Smooth muscle cell of the brain vasculature (primary cell): ENCODE measurements at places on chromosomes 1 and 21.

- no peak for DNase-seq
Measured at GRCh38 chr1:52907068-52907811, 14.3 kb downstream of the ECHDC2 start.

GRCh38 chr1:232260045-232260444 lies 369.9 kb downstream of the SIPA1L2 start:
- no peak for DNase-seq

GRCh38 chr1:21865943-21866706 lies 54.1 kb downstream of the LDLRAD2 start:
- DNase-seq, result no peak

DNA sequence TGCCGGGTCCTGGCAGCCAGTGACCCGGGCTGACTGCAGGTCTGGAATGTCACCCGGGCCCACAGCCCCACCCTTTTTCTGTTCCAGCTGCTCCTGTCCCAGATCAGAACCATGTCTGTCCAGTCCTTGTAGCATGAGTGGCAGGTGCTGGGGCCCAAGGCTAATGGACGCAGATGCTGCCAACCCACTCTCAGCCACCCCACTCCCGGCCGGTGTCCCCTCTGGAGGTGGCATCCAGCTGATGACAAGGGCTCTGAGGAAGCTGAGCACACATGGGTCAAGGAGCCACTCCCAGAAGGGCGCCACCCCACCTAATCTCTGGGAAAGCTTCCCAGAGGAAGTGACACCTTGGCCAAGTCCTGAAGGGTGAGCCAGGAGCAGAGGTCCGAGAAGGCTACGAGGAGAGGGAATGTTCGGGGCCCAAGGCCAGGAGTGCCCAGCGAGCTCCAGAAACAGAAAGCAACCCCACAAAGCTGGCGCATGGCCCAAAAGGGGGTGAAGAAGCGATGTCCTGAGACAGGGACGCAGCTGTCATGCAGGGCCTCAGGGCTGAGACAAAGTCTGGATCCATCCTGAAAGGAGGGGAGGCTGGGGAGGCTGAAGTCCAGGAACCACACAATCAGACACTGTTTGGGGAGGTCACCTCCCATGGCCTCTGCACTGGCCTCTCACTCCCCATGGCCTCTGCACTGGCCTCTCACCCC lies 39.5 kb downstream of the ACOT7 start:
- DNase-seq, result no peak

DNA sequence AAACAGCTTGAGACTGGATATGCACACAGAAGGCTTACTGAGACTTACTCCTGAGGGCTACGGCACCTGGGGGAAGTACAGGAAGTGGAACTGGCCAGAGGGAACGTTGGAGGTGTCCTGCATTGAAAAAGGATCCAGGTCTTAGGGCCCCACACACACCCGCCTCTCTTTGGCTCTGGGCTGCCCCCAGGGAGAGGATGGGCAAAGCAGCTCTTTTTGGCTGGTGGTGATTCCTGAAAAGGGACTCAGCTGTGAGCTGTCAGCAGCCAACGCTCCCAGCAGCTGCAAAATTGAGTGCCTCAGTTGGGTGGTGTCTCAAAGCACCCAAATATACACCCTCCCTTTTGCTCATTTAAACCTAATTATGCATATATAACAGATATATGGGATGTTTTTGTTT lies 213.2 kb downstream of the TNR start:
- no peak for DNase-seq

DNA sequence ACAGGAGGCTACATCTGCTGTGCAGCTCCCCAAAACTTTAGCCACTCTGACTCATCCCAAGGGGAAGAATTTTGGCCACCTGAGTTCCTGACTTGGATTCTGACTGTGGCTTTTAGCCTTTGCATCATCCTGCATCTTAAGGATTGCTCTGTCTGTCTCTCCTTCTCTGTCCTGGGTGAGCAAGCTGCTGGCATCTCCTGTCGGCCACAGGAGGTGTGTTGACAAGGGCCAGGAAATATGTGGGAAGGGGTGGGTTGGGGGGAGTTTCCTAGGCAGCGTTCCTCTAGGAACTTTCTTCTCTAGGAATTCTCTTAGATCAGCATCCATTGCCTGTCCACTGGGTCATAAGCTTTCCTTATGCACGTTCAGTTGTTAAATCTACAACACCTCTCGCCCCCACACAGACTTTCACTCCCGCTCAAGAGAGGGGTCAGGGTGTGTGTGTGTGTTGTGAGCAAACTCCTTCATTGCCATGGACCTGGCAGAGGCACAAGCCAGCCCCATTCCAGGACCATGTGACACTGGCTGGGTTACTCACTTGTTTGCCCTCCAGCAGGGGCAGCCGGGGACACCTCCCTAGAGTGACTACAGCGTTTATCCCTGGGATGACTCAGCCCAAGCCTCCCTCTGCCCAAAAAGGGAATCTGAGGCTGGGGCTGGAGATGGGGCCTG lies 145.0 kb upstream of the DUSP10 start:
- peak; percentile 28 for DNase-seq

DNA sequence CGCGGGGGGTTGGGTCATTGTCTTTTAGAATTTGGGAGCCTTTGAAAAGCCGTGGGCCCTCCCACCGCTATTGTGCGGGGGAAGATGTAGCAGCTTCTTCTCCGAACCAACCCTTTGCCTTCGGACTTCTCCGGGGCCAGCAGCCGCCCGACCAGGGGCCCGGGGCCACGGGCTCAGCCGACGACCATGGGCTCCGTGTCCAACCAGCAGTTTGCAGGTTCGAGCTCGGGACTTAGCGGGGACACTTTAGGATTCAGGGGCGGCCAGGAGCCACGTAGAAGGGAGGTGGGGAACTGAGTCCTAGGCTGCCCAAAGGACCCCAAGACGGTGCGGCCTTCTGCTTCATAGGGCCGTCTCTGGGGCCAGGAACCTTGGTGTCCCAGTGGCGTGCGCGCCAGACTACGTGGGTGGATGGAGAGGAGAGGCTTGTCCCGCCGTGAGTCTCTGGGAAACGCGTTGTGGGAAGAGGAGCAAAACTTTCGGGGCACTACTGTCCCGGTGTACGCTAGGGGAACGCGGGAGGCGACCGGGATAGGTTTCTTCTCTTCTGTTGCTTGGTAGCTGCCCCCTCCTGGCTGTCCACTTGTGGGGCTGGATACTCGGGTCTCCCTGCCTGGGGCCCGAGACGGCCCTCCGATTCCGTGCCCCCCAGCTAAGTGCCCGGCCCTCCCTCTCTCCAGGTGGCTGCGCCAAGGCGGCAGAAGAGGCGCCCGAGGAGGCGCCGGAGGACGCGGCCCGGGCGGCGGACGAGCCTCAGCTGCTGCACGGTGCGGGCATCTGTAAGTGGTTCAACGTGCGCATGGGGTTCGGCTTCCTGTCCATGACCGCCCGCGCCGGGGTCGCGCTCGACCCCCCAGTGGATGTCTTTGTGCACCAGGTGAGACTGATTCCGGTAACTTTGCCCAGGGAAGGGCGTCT lies at the start of gene LIN28A:
Gene LIN28A, plus strand, starts transcription at position 112 of the 918 bp plus-strand sequence. Its CDS starts 75 bp downstream, at position 187.
- no peak for DNase-seq

DNA sequence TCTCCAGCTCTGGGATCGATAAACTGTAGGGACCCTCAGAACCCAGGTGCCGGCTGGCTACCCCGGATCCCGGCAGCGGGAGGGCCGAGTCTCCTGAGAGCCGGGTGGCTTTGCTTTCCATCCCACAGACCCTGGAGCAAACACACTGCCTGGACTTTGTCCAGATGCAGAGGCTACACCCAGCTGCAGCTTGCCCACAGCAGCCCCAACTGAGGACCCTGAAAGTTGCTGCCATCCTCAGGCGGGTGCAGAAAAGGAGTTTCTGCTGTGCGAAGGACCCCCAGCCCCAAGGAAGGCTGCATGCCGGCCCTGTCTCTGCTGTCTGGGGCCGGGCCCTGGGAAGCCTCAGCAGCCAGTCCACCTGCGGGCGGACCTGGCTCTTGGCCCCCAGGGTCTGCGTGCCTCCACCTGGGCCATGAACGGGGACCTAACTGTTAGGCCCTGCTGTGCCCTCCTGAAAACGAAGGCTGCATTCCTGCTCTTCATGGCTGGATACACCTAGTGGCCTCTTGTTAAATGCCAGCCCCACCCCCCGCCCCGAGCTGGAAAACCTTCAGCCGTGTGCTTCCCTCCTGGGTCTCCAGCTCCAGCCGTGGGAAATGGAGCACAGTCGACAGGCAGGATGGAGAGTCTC lies 97.5 kb upstream of the ARHGEF16 start:
- DNase-seq, result no peak

- DNase-seq, result no peak
Measured at GRCh38 chr1:47257224-47257623, 25.2 kb upstream of the TAL1 start.

GRCh38 chr1:164781972-164782371 lies 223.0 kb downstream of the PBX1 start:
- no peak for DNase-seq

GRCh38 chr1:109925159-109925990 lies 14.7 kb downstream of the CSF1 start:
- DNase-seq, result no peak

DNA sequence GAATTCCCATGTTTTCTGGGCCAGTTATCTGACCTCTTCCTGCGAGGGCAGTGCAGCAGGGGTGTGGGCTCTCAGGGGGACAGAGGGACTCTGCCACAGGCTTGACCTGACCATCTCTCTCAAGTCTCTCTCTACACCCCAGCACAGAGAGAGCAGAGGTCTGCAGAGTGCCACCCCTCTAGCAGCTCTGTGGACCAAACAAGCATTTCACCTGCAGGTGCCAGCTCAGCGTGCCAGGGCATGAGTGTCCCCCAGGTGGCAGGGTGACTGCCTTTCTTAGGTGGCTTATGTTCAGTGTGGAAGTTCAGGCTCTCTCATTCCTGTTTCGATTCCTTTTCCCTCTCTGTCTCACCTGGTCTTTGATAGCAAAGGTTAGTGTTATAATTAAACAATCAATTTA lies 191.3 kb downstream of the CACNA1E start:
- no peak for DNase-seq
